PC-9 (cell line): ENCODE measurements at places on chromosomes 1 and 21.

DNA sequence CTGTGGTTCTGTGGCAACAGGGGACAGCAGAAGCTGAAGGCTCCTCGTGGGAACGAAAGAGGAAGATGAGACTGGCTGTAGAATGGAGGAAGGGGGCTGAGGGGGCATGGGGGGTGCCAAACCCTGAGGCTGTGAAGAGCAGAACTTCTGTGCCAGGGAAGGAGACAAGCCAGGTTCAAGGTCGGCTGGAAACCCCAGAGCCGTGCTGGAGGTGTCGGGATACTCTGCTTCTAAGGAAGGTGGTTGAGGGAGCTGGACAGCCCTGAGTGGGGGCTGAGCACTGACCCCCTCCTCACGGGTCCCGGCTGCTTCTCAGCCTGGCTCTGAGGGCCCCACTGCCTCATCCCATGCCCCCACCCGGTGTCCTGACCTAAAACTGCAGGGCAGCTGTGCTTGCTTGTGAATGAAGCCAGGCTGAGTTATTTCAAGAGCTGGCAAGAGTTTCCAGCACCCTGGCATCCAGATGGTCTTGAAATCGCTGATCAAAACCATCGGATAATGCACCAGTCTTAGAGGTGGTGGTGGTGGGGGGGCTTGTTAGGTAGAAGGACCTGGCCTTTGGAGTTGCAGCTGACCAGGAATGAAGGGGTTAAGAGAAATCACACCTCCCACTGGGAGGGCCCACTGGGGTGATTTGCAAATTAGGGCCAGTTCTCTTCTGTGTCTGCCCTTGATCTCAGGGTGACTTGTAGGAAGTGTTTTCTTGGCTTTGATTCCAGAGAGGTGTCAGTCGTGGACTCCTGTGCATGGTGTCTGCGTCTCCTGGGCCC lies 218.9 kb upstream of the C1orf174 start:
- no peak for DNase-seq

DNA sequence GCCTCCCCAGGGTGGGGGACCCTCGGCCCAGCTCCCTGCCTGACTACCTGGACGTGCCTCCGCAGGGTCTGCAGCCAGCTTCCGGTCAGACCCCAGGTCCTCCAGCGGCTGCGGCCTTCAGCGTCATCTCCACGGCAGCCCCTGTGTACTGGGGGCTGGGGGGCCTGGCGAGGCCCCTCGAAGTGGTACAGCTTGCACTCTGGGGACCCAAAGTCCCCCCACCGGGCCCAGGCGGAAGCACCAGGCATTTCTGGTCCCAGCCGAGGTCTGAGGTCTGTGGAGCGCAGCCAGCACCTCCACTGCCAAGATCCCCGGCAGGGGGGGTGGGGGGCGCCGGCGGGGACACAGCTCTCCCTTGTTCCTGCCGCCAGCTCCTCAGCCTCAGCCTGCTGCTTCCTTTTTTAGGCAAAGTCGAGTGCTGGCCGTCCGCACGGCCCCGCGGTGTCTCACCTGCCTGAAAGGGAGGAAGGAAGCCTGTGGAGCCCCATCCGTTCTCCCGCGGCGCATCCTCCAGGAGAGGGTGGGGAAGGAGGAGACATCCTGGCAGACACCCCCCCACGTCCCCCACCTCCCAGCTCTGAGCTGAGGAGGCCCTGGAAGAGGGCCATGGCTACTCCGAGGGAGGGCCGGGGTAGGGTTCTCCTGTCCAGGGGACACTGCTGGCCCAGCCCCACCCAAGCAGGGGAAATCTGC lies 1.2 kb upstream of the VWA1 start:
- no peak for DNase-seq

DNA sequence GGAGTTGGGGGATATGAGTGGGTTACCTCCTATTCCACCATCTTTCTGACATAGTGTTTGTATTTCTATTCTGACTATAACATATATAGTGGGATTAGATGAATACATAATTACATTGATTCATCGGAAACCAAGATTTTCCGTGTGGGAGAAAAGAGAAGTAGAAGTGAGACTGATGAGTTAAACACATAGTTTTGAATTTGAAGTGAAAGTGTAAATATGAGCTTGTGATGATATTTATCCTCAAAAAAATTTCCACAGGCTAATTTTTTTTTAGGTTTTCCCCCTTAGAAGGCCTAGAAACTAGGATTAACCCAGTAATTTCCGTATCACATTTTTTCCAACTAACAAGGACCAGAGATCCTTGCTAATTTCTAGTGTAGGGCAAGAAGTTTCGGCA lies 6.9 kb downstream of the CD1B start:
- no peak for DNase-seq

- peak; percentile 25 for DNase-seq
Observed at GRCh38 chr1:201912832-201913231, 24.1 kb downstream of the SHISA4 start.

DNA sequence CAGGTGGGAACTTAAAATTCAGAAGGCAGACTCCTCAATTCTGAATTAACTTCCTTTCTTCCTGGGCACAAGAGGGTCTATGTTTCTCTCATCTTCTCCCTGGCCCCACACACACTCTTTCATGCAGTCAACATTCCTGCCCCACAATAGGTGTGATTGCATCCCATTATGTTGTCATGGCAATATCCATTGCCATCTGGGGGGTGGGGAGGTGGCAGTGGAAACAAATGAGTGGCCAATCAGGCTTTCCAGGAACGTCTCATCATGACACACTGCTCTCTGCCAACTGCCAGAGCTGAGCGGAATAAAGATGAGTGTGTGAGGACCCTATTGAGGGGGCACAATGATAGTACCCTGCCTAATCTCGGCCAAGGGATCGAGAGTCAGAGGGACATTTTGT lies 80.4 kb downstream of the KCND3 start:
- DNase-seq: no peak
